ENCODE measurements at places on chromosomes 16 and 17.

- no peak for DNase-seq
Measured at GRCh38 chr16:56980792-56981724, 8.3 kb upstream of the NLRC5 start.

- DNase-seq: no peak
Measured at GRCh38 chr16:19269098-19269497, 16.4 kb upstream of the CLEC19A start.

DNA sequence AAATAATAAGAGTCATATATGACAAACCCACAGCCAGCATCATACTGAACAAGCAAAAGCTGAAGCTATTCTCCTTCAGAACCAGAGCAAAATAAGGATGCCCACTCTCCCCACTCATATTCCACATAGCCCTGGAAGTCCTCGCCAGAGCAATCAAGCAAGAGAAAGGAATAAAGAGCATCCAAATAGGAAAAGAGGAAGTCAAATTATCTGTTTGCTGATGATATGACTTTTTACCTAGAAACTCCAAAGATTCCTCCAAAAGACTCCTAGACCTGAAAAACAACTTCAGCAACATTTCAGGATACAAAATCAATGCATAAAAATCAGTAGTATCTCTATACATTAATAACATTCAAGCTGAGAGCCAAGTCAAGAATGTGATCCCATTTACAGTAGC, 217.5 kb downstream of the ABCC12 start:
- DNase-seq: no peak

DNA sequence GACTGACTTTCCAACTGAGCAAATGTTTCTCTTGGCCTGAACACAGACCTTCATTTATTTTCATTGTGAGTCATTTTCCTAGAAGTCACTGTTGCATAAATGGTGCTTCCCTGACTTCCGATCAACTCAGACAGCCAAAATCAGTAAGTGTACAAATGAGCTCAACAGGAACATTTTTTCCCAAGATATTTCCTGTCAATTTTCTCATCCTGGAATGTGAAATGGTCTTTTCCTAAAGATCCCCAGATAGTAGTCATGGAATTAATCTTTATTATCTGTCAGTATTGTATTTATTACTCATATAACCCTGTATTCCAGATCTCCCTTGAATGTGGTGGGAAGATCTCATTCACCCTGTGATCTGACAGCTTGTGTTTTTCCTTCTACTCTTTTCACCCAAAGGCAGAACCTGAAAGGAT, 360.3 kb upstream of the KIF2B start:
- DNase-seq: no peak

DNA sequence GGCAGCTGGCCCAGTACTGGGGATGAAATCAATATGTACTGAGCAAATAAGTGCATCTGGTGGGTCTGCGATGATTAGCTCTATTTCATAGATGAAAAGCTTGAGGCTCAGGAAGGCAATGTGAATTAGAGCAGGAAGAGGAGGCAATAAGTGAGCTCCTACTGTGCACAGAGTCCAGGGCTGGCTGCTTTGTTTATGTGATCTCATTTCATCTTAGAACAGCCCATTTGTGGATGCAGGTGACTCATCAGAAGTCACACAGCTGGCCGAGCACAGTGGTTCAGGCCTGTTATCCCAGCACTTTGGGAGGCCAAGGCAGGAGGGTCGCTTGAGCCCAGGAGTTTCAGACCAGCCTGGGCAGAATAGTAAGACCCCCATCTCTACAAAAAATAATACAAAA, 7.1 kb downstream of the TMEM114 start:
- DNase-seq: no peak

Data from stimulated activated CD4-positive, alpha-beta T cell treated with anti-CD3 and anti-CD28 coated beads, Interleukin-15, amount 100 ng/mL, for 48 hours (primary cell).